ENCODE measurements at places on chromosomes 6 and 20. TPM values are rescaled to one million over a fixed set of nuclear protein-coding genes. Genes with fewer than 3 reads are reported as not detected.

- DNase-seq: no peak
Measured at GRCh38 chr6:135475292-135475886, 22.2 kb downstream of the AHI1 start.

The PGC gene
- not detected for total RNA-seq

The GPRC6A gene
- not detected for total RNA-seq

The C6orf15 gene
- 0.68 TPM for total RNA-seq
